Frontal cortex (tissue), 4 donors: ENCODE measurements at places on chromosomes 5 and 9.

DNA sequence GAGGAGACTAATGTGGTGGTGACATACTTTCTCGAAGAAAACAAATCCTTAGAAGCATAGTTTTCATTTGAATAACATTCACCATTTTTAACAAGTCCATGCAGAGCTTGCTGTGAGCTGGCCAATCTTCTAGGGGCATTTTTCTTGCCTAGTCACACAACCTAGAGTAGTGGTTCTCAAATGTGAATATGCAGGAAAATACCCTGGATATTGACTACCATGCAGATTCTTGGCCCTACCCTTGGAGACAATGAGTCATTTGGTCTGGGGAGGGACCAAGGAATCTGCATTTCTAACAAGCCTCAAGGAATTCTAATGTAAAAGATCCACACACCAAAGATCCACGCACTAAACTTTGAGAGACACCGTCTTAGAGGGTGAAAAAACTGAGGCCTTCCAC, 23.5 kb downstream of the GDNF start:
- DNase-seq, result no peak

DNA sequence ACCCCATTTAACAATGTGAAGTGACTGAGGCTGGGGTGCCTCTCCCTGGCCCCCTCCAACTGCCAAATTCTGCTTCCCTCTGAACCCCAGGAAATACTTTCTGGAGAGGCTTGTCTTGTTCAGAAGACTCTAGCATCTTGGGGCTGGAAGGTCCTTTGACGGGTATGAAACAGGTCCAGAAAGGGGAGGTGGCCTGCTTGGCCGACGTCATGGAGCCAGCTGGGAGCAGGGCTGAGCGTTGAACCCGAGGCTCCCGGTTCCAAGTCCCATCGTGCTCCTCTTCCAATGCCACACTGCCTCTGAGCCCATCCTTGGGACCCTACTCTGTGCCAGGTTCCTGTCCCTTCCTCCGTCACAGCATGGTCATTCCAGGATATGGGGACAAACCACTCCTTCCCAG, 46.9 kb downstream of the NDST1 start:
- DNase-seq, result no peak

DNA sequence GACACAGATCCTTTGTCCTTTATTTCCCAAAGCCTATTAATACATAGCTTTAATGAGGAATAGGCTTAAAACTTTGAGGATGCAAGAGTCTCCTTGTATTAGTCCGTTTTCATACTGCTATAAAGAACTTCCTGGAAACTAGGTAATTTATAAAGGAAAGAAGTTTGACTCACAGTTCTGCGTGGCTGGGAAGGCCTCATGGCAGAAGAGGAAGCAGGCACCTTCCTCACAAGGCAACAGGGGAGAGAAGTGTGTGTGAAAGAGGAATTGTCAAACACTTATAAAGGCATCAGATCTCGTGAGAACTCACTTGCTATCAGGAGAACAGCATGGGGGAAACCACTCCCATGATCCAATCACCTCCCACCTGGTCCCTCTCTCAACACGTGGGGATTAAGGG, 5.4 kb upstream of the CLK4 start:
- no peak for DNase-seq

GRCh38 chr5:125367702-125368101, 621.3 kb upstream of the ZNF608 start:
- DNase-seq, result no peak

GRCh38 chr9:117276444-117276843, 138.4 kb downstream of the ASTN2 start:
- DNase-seq, result no peak

DNA sequence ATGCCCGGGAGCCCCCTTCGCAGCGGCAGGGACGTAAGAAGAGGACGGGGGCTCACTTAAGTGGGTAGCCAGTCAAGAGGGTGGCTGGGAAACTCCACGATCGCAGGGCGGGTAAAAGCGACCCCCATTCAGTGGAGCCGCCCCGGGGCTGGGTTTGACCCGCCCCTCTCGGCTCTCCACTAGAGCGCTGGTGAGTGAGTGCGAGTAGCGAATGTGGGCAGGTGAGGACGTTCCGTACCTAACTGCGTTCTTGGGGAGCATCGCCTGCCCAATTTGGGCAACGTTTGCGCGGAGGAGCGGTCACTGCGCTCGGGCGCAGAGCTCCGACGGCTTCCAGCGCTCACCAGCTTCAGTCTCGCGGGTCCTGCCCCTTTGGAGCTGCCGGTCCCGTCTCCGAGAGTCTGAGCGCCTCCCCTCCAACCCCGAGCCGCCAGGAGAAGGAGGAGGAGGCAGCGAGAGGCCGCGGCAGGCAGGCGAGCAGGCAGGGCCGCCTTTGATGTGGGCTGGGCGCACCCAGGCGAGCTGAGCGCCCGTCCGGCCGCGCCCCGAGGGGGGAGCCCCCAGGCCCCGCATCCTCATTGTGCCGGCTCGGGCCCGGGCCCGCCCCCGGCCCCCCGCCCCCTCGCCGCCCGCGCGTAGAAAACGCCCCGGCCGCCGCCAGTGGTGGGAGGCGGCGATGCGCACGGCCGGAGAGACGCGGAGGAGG, at the start of gene FGF18:
TSS of gene FGF18 (plus strand) at position 666 of the 706 bp plus-strand sequence. CDS start 553 bp downstream, outside the sequence.
- DNase-seq, result peak; percentile 53

- DNase-seq, result no peak
These were observed 392.7 kb downstream of the AGTPBP1 start for GRCh38 chr9:85349046-85349445.

- DNase-seq, result peak; percentile 87
These were observed at the start of gene NR3C1 for GRCh38 chr5:143403593-143404415. Gene NR3C1, minus strand, starts transcription at chr5:143403686. Its CDS starts 2,847 bp downstream, at chr5:143400839.

GRCh38 chr5:156716591-156717380, 133.3 kb upstream of the PPP1R2B start:
- no peak for DNase-seq

DNA sequence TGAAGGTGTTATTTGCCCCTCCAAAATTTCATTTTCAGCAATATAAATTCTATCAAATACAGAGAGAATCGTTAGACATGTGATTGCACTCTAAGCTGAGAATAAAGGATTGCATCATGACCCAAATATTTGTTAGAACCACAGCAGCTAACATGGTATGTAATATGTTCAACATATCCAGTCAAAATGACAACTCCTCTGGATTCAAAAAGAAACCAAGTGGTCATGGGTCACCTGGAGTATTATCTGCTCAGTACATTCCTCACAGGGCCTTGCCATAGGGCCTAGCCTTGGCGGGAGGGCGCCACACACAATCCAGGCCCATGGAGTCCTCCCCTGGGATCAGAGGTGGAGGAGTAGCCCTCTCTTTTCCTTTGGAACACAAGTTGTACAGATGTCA, 179.2 kb downstream of the HSD17B3 start:
- DNase-seq, result no peak

- DNase-seq, result peak; percentile 84
These were observed at the start of gene GRHPR for GRCh38 chr9:37422289-37423104. Gene GRHPR, plus strand, starts transcription at chr9:37422696. Its CDS starts 55 bp downstream, at chr9:37422751.

- DNase-seq, result no peak
These were observed 15.6 kb downstream of the RIC1 start for GRCh38 chr9:5644501-5644900.

DNA sequence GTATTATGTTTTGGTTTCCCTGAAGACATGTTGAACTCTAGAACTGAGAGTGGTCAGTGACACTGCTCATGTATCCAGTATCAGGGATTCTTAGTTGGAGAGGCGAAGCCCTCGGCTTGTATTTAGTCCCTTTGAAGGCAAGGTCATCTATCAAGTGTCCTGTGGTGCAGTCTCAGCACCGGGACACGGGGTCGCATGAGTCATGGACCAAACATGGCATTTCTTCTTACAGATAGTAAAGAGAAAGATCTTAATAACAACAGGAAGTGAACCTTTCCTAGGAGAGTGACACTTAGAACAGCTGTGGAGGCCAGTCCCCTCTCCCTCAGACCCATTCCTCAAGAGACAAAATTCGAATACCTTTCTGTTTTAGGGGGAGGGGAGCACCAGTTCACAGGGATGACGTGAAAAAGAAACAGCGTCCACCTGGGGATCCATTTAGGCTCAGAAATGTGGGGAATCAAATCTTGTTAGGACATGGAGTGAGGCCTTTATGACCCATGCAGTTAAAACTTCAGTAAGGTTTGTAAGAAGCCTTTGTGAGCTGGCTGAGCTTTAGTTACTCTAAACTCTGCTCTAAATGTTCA, 86.5 kb downstream of the ADGRV1 start:
- no peak for DNase-seq

DNA sequence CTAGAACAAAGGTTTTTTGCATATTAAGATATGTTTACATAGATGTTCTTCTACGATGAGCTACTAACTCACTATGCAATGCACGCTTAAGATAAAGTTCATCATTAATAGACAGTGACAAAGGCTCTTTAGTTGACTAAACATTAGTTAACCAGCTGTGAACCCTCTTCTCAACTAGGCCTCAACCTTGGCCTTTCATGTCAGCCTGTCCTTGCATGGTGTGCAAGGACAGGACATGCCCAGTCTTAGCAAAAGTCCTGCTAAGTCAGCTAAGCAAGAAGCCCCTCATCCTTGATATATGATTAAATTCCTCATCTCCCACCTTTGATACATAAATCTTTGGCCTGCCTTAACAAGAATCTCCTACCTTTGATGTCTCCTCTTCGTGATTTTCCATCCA, 50.9 kb downstream of the PLPP1 start:
- DNase-seq, result no peak

DNA sequence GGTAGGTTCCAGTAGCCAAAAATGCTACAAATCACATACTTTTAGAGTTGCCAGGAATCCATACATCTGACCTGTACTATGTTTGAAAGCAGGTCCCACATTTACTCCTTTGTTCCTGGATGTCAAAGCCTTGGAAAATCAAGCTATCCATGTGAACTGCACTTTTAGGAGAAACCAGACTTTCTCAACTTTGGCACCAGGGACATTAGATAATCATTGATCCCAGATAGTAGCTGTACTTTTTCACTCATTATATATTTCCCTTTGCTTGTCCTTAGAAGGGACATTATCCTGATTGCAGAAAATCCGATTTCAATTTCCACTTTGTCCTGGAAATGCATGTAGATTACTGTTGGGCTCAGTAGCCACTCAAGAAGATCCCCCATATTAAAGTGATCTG, 44.1 kb upstream of the SLC28A3 start:
- no peak for DNase-seq

GRCh38 chr9:73423891-73424290, 272.2 kb downstream of the ANXA1 start:
- DNase-seq, result no peak

GRCh38 chr9:6924988-6925563, 167.3 kb downstream of the KDM4C start:
- no peak for DNase-seq

DNA sequence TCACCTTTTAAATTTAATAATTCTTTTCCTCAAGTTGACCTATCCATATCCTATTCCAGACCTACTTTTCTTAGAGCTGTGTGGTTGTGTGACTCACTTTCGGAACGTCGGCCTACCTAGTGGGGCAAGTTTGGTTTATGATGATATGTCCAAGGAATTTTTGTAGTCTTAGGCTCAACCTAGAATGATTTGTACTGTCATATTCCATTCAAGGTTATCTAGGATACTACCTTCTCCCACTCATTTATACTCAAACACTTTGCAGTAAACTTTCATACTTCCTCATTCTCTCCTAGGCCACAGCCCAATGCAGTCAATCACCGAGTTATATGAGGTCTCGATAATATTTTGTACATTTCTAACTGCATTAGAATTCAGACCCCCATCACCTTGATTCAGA, 61.9 kb downstream of the PIK3R1 start:
- DNase-seq, result no peak

DNA sequence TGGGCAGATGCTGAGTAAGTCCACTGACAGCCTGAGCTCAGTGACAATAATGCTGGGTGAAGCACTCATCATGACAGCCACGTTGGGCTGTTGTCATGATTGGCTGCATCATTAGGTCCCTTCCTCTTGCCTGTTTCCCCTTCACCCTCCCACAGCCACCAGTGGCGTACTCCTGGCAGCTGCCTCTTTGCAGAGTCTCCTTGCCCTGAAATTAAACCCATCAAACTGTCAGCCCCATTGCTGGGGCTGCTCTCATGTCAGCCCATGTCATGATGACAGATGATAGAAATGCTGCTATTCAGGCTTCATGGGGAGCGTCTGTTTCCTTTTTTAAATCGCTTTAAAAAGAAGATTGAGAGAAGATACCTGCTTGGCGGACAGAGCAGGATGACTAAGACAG, 327.4 kb downstream of the AGTPBP1 start:
- DNase-seq, result no peak

- no peak for DNase-seq
These were observed 165.0 kb downstream of the FBXL17 start for GRCh38 chr5:108216890-108217289.

- DNase-seq, result no peak
These were observed 600 bp upstream of the GPR107 start for GRCh38 chr9:130053109-130053503.

GRCh38 chr9:36135741-36136271, 727 bp upstream of the GLIPR2 start:
- no peak for DNase-seq

DNA sequence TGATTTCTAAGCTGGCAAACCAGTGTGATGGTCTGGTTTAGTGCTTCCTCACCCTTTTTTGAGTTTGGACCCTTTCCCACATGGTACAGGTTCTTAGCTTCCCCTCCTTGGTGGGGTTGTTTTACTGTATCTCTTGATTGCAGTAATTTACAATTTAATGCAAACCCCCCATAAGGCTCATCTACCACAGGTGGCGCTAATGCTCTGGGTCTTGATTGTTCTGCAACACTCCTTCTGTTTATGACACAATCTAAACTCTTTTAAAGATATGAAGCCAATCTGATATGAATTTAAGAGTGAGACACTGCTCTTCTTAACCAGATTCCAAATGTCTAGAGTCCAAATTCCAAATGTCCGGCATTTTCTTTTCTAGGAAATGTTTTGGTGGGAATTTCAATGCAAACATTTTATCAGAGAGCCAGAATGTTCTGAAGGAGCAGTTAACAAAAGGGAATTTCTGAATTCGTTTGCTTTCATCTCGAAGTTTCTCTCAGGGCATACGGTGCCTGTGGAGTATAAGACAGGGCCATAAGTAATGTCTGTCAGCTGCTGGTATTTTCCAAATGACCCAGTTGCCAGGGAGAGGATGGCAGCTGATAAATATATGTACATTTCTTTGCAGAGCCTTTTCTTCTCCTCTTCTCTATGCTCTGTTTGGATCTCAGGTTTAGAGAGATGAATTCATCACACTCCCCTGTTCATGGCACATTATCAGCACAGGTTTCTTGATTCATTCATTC, 246.8 kb downstream of the ARHGAP26 start:
- no peak for DNase-seq

GRCh38 chr5:143576711-143577484, 173.4 kb upstream of the NR3C1 start:
- DNase-seq, result no peak

GRCh38 chr5:93385655-93386054, 195.4 kb downstream of the NR2F1-AS1 start:
- DNase-seq, result no peak

DNA sequence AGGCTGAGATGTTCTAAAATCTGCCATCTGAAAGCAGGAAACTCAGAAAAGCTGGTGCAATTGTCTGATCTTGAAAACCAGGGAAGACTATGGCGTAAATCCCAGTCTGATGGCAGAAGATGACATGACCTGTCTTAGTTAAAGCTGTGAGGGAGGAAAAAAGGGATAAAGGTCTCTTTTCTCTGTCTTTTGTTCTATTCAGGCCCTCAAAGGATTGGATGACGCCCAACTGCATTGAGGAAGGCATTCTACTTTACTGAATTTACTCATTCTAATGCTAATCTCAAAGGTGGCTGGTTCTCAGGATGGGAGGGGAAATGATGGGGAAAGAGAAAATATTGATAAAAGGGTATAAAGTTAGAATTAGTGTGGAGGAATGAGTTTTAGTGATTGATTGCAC, 312.8 kb upstream of the CTNND2 start:
- DNase-seq, result no peak
